Uterus (tissue), 4 donors: ENCODE measurements at places on chromosomes 1 and 21.

DNA sequence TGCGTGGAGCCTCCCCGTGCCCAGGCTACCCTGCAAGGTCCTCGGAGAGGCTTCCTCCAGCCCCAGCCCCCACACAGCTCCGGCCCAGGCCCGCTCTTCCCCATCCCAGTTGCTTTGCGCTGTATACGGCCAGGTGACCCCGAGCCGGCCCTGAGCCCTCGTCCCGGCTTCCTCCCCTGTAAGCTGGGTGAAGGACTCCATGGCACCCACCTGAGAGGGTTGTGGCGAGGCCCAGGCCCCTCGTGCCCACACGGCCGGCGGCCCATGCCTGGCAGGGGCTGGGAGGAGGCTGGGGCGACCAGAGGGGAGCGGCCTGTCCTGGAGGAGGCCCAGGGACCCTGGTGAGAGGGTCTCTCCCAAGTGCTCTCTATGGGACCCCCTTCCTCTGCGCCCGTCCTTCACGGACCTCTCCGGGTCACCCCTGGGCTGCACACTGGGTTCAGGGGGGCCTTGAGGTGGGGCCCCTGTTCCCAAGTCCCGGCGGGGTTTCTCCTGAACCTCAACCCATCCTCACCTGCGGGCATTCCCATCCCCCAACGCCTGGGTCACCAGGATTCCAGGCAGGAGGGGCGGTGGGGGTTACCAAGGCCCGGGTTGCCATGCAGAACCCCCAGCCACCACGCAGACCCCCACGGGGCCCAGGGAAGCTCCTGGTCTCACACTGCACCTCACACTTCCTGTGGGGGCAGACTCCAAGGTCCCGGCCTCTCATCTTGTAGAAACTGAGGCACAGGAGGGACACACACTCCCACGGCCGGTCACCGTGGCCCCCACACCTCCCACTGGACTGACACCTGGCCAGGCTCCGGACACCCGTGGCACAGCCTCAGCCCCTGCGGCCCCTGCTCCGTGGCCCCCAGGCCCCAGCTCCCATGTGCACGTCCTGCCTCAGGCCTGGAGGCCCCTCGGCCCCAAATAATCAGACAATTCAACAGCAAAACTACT lies 25.2 kb downstream of the COL6A1 start:
- H3K4me3 ChIP-seq = no peak overlapping the region
- no peak overlapping the region for H3K27ac ChIP-seq
- no peaks in the 10 kb centered on the region for H3K4me1 ChIP-seq
- no peaks in the 10 kb centered on the region for H3K36me3 ChIP-seq

DNA sequence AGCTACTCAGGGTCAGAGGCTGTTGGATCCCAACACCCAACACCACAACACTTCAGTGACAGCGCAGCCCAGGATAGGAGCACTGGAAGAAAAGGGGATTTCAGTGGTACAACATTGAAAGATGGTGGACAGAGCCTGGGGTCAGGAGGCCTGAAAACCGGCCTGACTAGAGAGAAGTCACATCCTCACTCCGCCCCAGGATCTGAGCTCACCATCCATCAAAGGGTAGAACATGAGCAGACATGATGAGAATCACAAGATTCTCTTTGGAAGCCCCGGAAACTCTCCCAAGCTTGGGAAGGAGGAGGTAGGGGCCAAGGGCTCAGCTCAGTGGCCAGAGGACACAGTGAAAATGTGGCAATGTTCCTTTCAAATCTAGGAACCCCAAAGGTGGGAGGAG lies 271.3 kb downstream of the NPHP4 start:
- H3K36me3 ChIP-seq = no peaks in the 10 kb centered on the region
- DNase-seq = no peak
- H3K27me3 ChIP-seq = no peaks in the 10 kb centered on the region
- no peaks in the 10 kb centered on the region for H3K4me1 ChIP-seq
- H3K27ac ChIP-seq = no peak overlapping the region

DNA sequence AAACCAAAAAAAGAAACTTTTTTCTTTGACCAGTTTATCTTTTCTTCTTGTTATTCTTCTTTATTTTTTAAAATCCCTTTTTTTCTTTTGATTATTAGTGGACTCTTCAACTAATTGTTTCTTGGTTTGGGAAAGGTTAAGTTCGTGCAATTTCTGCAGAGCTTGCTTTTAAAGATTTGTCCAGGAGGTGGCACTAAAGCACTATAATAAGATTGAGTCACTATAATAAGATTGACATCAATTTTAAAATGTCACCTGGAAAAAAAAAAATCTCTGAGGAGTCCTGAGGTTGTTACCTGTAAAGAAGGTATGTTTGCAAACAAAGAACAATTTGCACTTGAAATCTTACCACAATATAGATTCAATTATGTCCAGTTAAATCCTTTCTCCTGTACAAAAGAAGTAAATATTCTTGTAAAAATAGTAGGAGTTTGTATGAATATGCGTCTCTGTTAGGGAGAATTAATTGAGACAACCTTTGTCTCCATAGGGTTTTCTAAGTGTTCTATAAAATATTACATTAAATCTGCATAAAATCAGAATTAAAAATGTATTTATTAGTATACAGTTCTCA lies 166.7 kb downstream of the ADGRL4 start:
- no peaks in the 10 kb centered on the region for H3K36me3 ChIP-seq
- DNase-seq = no peak
- H3K27me3 ChIP-seq = no peaks in the 10 kb centered on the region
- no peak overlapping the region for H3K4me3 ChIP-seq
- no peaks in the 10 kb centered on the region for H3K4me1 ChIP-seq
- H3K27ac ChIP-seq = no peak overlapping the region

DNA sequence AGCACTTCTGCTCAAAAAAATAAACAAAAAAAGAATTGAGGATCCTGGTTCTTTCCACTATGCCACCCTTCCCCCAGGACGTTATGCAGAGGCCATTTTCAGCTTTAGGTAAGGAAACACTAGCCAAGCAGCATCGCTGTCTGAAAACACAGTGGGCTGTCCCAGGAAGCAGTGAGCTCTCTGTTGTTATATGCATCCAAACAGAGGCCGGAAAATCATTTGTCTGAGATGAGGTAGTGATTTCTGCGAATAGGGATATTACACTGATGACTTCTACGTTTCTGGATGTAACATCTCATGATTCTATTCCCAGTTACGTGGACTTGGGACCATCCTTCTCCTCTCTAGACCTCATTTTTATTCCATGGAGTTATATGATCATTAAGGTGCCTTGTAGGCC lies 137.2 kb downstream of the OMA1 start:
- no peak overlapping the region for H3K4me3 ChIP-seq
- no peaks in the 10 kb centered on the region for H3K4me1 ChIP-seq
- peak overlapping the region; percentile 76 for H3K27ac ChIP-seq
- H3K36me3 ChIP-seq = no peaks in the 10 kb centered on the region

DNA sequence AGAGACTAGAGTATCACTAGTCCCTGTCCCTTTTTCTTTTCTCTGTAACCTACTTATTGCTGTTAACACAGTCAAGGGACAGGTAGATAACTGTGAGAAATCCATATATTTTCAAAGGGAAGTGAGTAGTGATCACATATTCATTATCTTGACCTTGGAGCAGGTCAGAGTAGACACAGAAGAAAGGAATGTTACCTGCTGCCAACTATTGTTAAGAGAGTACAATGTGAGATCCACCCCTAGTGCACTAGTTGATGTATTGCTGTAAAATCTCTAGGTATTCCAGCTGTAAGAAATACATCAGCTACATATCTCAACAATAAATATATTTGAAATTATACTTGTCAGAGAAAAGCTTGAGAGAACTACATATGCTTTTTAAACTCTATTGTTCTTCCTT lies 68.7 kb upstream of the ADGRL2 start:
- no peak overlapping the region for H3K27ac ChIP-seq
- H3K36me3 ChIP-seq = no peaks in the 10 kb centered on the region
- no peak overlapping the region for H3K4me3 ChIP-seq

DNA sequence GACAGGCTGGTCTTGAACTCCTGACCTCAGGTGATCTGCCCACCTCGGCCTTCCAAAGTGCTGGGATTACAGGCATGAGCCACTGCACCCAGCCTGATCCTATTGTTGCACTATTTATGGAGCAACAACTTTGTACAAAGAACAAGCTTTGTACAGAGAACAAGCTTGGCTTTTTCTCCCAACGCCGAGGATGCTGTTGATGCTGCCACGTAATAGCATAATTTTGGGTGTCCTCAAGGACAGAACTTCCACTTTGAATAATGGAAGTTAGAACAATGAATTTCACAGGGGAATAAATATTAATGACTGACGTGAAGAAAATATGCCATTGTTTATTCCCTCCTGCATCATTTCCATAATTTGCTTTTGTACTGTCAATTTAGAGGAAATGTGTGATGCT lies 12.8 kb upstream of the RBP7 start:
- H3K27me3 ChIP-seq = no peaks in the 10 kb centered on the region
- H3K4me1 ChIP-seq = no peaks in the 10 kb centered on the region
- no peak overlapping the region for H3K4me3 ChIP-seq
- no peaks in the 10 kb centered on the region for H3K36me3 ChIP-seq
- DNase-seq = no peak
- no peak overlapping the region for H3K27ac ChIP-seq

GRCh38 chr21:33041981-33042380 lies 16.2 kb downstream of the OLIG2 start:
- no peaks in the 10 kb centered on the region for H3K36me3 ChIP-seq
- no peak for DNase-seq
- no peaks in the 10 kb centered on the region for H3K4me1 ChIP-seq
- no peaks in the 10 kb centered on the region for H3K27me3 ChIP-seq

GRCh38 chr21:41778930-41779600 lies 12.2 kb upstream of the RIPK4 start:
- no peak overlapping the region for H3K4me3 ChIP-seq
- peaks cover 33% of the 10 kb centered on the region for H3K27me3 ChIP-seq
- DNase-seq = no peak
- no peaks in the 10 kb centered on the region for H3K4me1 ChIP-seq
- no peaks in the 10 kb centered on the region for H3K36me3 ChIP-seq
- H3K27ac ChIP-seq = no peak overlapping the region

DNA sequence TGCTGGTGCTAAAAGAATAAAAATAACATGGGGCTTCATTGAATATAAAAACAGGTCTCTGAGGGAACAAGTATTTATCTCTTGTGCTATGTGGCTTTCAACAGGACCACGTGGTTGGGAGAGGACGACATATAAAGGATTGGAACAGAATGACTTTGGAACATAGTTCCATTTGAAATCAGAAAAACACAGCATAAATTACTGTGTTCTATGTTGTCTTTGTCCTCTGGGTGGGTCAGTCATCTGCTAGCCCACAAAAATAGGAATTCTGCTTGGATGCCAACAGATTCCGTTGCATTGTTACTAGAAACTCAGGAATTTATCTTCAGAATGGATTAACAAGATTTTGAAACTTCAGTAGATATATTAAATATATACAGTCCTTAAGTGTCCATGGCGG lies 5.9 kb downstream of the CEP85 start:
- no peak for DNase-seq
- no peaks in the 10 kb centered on the region for H3K36me3 ChIP-seq
- no peak overlapping the region for H3K4me3 ChIP-seq
- no peaks in the 10 kb centered on the region for H3K27me3 ChIP-seq
- H3K4me1 ChIP-seq = no peaks in the 10 kb centered on the region
- H3K27ac ChIP-seq = no peak overlapping the region

DNA sequence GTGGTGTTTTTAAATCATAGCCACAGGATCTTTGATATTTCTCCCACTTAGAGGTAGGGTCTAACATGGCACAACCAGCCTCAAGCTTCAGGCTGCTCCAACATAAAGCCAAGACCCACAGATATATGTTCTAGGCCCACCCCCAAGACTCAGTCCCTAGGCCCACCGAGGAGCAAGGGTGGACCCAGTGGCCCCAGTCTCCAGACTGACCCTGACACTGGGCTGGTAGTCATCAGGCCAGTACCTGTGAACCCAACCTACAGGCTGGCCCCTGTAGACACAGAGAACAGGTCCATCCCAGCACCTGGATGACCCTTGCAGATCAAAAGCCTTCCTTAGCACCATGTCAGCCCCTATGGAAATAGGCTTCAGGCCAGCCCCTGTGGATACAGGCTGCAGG lies 60.5 kb downstream of the NEGR1 start:
- no peaks in the 10 kb centered on the region for H3K36me3 ChIP-seq
- no peak overlapping the region for H3K27ac ChIP-seq
- H3K27me3 ChIP-seq = no peaks in the 10 kb centered on the region
- no peaks in the 10 kb centered on the region for H3K4me1 ChIP-seq
- H3K4me3 ChIP-seq = no peak overlapping the region
- DNase-seq = no peak

- H3K27ac ChIP-seq = peak overlapping the region; percentile 60
- no peaks in the 10 kb centered on the region for H3K4me1 ChIP-seq
- H3K27me3 ChIP-seq = no peaks in the 10 kb centered on the region
- DNase-seq = peak; percentile 53
- no peaks in the 10 kb centered on the region for H3K36me3 ChIP-seq
- no peak overlapping the region for H3K4me3 ChIP-seq
Measured at GRCh38 chr21:42737951-42738590, 84.7 kb downstream of the PDE9A start.

DNA sequence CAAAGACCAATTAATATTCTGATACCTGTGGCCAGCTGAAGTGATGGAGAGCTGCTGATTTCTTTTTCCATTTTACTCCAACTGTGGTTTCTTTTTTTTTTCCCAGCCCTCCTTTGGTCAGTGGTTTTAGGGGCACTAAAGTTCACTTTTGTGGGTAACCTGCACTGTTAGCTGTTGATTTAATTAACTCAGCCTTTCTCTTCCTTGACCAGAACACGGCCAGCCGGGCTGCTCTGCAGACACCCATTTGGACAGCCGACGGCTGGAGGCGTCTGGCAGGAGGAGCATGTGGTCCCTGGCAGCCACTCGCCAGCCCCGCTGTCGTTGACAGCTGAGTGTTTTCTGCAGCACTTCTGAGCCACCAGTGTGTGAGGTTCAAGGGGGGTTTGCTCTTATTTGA lies 136.2 kb upstream of the RUNX3 start:
- no peak overlapping the region for H3K4me3 ChIP-seq
- no peaks in the 10 kb centered on the region for H3K27me3 ChIP-seq
- H3K27ac ChIP-seq = no peak overlapping the region
- DNase-seq = no peak

- no peaks in the 10 kb centered on the region for H3K4me1 ChIP-seq
- H3K27me3 ChIP-seq = no peaks in the 10 kb centered on the region
- no peak overlapping the region for H3K4me3 ChIP-seq
- no peaks in the 10 kb centered on the region for H3K36me3 ChIP-seq
- no peak for DNase-seq
Measured at GRCh38 chr1:218273762-218274479, 11.2 kb upstream of the RRP15 start.

GRCh38 chr1:151128800-151129199 lies 17.6 kb downstream of the SEMA6C start:
- no peaks in the 10 kb centered on the region for H3K36me3 ChIP-seq
- H3K4me3 ChIP-seq = no peak overlapping the region
- DNase-seq = no peak

DNA sequence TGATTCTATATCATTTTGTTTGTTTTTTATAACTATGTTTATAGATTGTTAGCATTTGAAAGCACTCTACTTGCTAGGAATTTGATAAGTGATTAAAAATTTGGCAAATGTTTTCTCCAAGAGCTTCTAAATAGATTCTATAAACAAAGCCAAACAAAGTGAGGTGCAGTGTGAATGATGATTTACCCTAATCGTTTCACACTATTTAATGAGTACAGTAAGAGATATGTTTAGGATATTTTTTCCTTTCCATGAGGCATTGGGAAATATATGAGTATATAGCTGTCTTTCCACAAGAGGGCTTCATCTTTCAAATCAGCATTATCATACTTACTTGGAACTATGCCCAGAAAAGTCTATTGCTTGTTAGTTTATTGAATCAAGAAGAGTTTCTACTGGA lies 277.0 kb upstream of the BRINP3 start:
- no peaks in the 10 kb centered on the region for H3K27me3 ChIP-seq
- DNase-seq = no peak
- no peaks in the 10 kb centered on the region for H3K4me1 ChIP-seq
- no peaks in the 10 kb centered on the region for H3K36me3 ChIP-seq
